ENCODE measurements at places on chromosomes 6 and 20.
A peak's percentile ranks its signal among the peaks of the same experiment; 100 is the strongest.

- no peak for DNase-seq
These were observed 222.6 kb downstream of the ARID1B start for GRCh38 chr6:156999762-157000161.

- DNase-seq, result peak; percentile 85
These were observed 578 bp downstream of the RGL2 start for GRCh38 chr6:33297956-33298772.

GRCh38 chr6:149899926-149900619, 2.2 kb upstream of the RAET1E start:
- no peak for DNase-seq

- DNase-seq, result no peak
These were observed 50.6 kb downstream of the BMP6 start for GRCh38 chr6:7776509-7776908.

GRCh38 chr6:122648726-122649125, 38.5 kb downstream of the PKIB start:
- no peak for DNase-seq

DNA sequence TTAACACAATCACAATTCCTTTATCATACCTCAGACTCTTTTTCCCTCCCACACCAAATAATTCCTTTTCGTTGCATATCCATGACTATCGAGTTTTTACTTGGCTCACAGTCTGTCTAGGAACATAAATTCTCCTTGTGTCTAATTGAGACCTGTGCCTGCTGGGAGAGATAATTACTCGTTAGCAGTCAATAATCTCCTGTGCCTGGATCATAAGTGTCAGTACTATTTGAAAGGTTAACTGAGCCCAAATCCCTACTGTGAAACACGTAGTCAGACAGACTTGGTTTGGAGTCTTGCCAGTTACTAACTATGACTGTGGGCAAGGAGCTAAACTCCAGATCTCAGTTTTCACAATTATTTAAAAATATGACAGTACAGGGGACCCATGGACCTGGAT, 5.7 kb upstream of the CTNNBL1 start:
- no peak for DNase-seq

GRCh38 chr20:2814076-2814475, 711 bp upstream of the C20orf141 start:
- no peak for DNase-seq

- no peak for DNase-seq
These were observed 387.1 kb upstream of the FLRT3 start for GRCh38 chr20:14724468-14724867.

GRCh38 chr6:15690510-15690909, 27.7 kb upstream of the DTNBP1 start:
- no peak for DNase-seq

DNA sequence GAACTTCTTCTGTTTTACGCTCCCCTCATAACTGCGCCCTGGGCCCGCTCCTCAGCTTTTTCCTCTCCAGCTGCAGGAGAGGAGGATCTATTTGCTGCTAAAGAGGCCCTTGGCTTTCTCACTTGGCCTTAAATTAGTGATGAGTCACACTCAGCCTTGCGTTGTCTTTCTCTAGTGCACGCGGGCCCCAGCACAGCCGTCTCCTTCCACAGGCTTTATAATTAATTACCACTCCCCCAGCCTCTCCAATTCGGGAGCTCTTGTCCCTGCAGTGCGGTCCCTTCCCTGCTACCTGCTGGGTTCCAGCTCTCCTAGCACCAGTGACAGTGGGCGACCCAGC, 25.2 kb downstream of the PACSIN1 start:
- no peak for DNase-seq

GRCh38 chr6:85008296-85009009, 244.1 kb upstream of the TBX18 start:
- DNase-seq, result no peak

DNA sequence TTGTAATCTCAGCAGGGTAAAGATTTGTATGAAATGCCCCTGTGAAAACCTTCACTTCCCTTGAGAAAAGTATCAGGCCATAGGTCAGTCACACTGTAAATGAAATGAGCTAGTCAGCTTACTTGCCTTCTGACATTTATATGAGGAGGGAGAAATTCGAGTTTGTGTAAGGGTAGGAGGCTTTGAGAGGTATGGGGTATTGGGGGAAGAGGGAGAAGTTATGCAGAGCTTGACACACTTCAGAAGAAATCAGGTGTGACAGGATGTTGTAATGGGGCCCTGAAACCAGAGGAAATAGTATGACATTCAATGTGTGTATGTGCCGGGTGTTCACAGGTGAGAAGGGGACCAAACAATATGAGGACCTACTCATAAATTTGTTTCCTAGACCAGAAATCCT, 64.2 kb upstream of the CCN6 start:
- peak; percentile 53 for DNase-seq

DNA sequence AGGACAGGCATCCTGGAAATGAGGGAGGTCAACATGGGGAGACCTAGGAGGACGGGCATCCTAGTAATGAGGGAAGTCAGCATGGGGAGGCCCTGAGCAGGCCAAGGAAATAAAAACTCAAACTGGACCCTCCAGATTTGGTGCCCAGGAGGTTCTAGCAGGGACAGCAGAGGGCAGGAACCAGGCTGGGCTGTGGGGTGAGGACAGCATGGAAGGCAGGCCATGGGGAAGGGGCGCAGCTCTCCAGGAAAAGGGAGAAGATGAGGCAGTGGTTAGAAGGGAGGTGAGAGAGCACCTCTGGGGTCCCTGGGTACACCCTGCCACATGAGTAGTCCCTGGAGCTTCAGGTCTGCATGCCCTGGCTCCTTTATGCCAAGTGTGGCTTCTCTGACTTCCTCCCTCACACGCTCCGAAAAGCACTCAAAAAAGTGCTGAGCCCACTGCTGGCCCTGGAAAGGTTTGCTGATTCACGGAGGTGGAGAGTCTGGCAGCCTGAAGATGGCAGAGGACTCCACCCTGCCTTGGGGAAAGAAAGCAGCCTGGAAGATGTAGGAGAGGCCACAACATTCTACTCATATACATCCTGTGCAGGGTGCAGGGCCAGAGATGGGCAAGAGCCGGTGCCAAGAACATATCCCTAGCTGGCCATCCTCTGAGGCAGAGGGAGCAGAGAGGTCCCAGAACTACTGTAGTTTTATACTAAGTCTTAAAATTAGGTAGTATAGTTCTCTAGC, 154.9 kb downstream of the MRPL14 start:
- no peak for DNase-seq

GRCh38 chr20:34515484-34516246, 557 bp upstream of the DYNLRB1 start:
- peak; percentile 74 for DNase-seq

- DNase-seq, result no peak
These were observed 45.7 kb downstream of the NKAIN2 start for GRCh38 chr6:123849406-123849805.

DNA sequence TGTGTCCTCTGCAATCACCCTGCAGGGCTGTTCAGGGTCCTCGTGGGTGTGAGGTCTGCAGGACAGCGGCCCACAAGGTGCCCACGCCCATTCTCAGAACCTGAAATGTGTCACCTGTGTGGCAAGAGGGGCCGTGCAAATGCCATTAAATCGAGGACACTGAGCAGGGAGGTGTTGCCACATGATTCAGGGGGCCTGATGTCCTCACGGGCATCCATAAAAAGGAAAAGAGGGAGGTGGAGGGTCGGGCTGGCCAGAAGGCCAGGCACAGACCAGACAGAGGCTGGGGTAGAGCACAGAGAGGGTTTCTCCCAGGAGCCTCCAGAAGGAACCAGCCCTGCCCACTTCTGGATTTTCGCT, 239.6 kb downstream of the ERMARD start:
- DNase-seq, result no peak

DNA sequence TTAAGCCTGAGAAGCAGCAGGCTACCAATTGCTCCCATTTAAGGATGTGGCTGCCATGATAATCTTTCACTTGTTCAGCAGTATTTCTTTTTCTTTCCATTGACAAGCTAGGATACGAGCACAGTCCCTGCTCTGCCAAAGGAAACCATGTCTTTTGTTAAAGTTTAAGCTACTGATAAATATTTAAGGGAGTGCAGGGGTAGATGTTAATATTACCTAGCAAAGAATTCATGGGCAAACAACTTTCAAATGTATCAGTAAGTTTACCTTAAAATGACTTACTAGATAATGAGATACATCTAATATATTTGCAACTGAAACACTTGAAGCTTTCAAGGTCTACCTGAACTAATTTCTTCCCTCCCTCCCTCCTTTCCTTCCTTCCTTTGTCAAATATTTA, 77.3 kb downstream of the OPN5 start:
- DNase-seq, result no peak

Data from CD4-positive, alpha-beta memory T cell (primary cell).